ENCODE measurements at places on chromosomes 4 and X. TPM values are rescaled to one million over a fixed set of nuclear protein-coding genes. Genes with fewer than 3 reads are reported as not detected.

- peaks cover 12% of the 10 kb centered on the region for H3K4me1 ChIP-seq
- H3K36me3 ChIP-seq = no peaks in the 10 kb centered on the region
- no peak overlapping the region for H3K4me3 ChIP-seq
- DNase-seq = no peak
- no peaks in the 10 kb centered on the region for H3K27me3 ChIP-seq
- H3K27ac ChIP-seq = no peak overlapping the region
Observed at GRCh38 chr4:138320831-138321230, 78.7 kb upstream of the SLC7A11 start.

DNA sequence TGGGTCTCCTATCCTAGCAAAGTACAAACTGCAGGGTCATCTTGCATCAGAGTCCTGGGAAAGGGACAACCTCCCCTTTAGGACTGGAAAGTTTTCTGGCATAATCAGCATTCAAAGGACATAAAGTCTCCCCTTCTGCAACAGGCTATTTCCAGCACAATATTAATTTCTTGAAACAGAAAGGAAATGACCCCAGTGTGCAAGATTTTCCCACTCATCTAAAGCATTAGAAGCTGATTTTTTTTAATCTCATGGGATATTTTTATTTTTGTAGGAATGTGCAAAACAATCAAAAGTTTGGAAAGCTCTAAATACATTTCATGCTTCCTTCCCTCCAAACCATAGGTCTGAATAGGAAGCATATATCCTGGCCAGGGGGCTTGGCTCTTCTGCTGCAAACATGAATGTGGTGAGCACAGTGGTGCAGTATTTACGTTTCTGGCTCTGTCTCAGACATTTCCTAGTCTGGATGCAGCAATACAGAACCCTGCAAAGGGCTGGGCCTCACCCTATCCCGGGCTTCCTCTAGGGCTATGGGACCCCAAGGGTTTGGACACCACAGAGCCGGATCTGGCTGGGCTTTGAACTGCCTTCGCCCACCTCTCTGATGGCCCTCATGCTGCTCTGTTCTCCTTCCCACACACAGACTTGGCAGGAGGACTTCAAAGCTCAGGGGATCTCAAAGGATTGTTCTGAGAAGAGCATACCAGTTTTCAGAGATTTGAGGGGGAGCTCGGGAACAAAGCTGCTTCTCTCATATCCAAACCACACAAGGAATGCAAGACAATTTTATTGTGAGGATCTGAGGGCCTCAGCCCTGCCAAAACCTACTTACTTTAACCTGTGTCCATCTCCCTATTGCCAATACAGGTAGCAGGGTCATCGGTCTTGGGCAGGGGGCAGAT is 64.9 kb downstream of the POLR2B start:
- H3K36me3 ChIP-seq = no peaks in the 10 kb centered on the region
- H3K4me1 ChIP-seq = no peaks in the 10 kb centered on the region
- H3K4me3 ChIP-seq = no peak overlapping the region

GRCh38 chrX:131907488-131908314 is 115.4 kb upstream of the STK26 start:
- no peaks in the 10 kb centered on the region for H3K4me1 ChIP-seq
- no peak for DNase-seq
- H3K27ac ChIP-seq = no peak overlapping the region
- no peaks in the 10 kb centered on the region for H3K27me3 ChIP-seq

Gene FRAS1
- 109 TPM for total RNA-seq

DNA sequence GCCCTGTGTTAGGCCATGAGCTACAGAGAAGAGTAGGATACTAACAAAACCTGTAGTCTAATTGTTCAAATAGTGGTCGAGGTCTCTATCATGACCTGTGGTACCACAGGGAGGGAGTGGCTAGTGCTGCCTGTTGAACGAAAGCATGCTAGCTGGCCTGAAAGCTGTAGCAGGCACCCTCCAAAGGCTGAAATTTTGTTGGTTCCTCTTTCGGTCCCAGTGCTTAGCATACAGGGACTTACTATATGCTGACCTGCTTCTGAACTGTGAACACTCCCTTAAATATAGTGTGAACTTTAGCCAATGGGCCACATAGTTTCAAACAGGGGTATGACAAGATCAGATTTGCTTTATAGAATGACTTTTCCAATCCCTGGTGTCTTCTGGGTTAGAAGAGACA is 113.4 kb downstream of the PJA1 start:
- H3K27ac ChIP-seq = no peak overlapping the region
- DNase-seq = no peak
- no peaks in the 10 kb centered on the region for H3K27me3 ChIP-seq

Gene NHS
- 6.7 TPM for total RNA-seq

GRCh38 chr4:174628191-174628590 is 105.9 kb upstream of the HPGD start:
- no peak overlapping the region for H3K27ac ChIP-seq
- no peak for DNase-seq
- no peaks in the 10 kb centered on the region for H3K27me3 ChIP-seq
- no peak overlapping the region for H3K4me3 ChIP-seq
- no peaks in the 10 kb centered on the region for H3K4me1 ChIP-seq

GRCh38 chr4:24799544-24800324 is 4.4 kb downstream of the SOD3 start:
- H3K36me3 ChIP-seq = no peaks in the 10 kb centered on the region
- peak overlapping the region; percentile 52 for H3K4me3 ChIP-seq
- DNase-seq = no peak
- peaks cover 19% of the 10 kb centered on the region for H3K4me1 ChIP-seq

DNA sequence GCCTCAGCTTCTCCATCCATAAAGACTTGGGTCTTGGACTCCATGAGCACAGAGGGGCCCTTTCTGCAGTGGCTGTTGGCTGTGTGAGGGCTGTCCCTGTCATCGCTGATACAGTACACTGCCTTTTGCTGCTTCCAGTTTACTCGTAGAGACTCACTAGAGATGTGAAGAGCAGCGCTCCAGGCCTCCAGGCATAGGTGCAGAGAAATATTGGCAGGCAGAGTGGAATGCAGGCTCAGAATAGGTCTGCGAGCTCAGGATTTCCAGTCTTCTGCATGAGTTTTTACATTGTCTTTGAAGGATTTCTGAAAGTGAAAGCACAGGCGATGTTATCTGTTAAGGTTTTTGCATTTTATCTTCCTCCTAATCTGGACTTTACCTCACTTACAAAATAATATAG is 97.4 kb downstream of the AASDH start:
- no peak overlapping the region for H3K27ac ChIP-seq

- H3K27ac ChIP-seq = no peak overlapping the region
- no peaks in the 10 kb centered on the region for H3K27me3 ChIP-seq
- no peaks in the 10 kb centered on the region for H3K36me3 ChIP-seq
- H3K4me1 ChIP-seq = no peaks in the 10 kb centered on the region
Observed at GRCh38 chr4:69977582-69977981, 12.1 kb upstream of the CSN2 start.

DNA sequence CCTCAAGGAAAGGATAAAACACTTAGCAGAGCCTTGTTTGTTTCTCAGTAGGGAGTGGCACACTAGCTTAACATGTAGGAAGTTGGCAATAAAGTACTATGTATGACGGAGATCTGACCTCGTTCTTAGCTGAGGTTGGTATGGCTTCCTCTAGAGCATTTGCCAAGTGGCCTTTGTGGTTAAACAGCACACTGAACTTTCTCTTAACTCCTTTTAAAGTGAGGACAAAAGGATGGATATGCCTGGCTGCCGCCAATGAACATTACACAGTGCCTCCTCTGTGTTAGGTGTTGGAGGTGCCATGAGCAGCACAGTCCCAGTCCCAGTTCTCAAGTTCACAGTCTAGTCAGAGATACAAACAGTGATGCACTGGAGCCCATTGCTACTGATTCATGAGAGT is 54.4 kb downstream of the VGLL1 start:
- no peaks in the 10 kb centered on the region for H3K27me3 ChIP-seq
- H3K4me3 ChIP-seq = no peak overlapping the region
- no peaks in the 10 kb centered on the region for H3K36me3 ChIP-seq
- DNase-seq = no peak
- no peaks in the 10 kb centered on the region for H3K4me1 ChIP-seq
- no peak overlapping the region for H3K27ac ChIP-seq

- no peak overlapping the region for H3K4me3 ChIP-seq
- H3K4me1 ChIP-seq = no peaks in the 10 kb centered on the region
- no peak overlapping the region for H3K27ac ChIP-seq
- DNase-seq = no peak
Observed at GRCh38 chrX:142999199-142999701, 26.5 kb upstream of the SPANXN4 start.

Gene IL2
- total RNA-seq = not detected

GRCh38 chrX:39309721-39310152 is 508.5 kb downstream of the MID1IP1 start:
- DNase-seq = no peak
- H3K36me3 ChIP-seq = no peaks in the 10 kb centered on the region
- no peaks in the 10 kb centered on the region for H3K27me3 ChIP-seq
- H3K4me1 ChIP-seq = no peaks in the 10 kb centered on the region

DNA sequence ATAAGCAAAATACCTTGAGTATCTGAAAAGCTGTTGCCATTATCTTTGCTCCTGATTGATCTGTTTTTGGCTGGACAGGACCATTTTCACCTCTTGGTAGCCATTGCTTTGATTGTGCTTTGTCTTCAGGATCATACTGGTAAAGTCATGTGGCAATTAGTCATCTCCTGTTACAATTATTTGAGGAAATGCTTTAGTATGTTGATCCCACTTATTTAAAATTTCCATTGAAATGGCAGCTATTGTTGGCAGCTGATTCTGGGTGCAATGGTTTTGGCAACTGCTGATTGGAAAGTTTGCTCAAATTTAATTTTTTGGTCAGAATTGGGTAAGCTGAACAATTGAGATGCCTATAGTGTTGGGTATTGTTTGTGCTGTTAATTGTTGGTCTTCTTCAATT is 238.3 kb upstream of the TLL1 start:
- H3K27me3 ChIP-seq = no peaks in the 10 kb centered on the region
- no peaks in the 10 kb centered on the region for H3K4me1 ChIP-seq
- H3K27ac ChIP-seq = no peak overlapping the region
- no peaks in the 10 kb centered on the region for H3K36me3 ChIP-seq
- H3K4me3 ChIP-seq = no peak overlapping the region

Gene UGT2B11
- total RNA-seq = not detected
